ENCODE measurements at places on chromosomes 7 and 10.

DNA sequence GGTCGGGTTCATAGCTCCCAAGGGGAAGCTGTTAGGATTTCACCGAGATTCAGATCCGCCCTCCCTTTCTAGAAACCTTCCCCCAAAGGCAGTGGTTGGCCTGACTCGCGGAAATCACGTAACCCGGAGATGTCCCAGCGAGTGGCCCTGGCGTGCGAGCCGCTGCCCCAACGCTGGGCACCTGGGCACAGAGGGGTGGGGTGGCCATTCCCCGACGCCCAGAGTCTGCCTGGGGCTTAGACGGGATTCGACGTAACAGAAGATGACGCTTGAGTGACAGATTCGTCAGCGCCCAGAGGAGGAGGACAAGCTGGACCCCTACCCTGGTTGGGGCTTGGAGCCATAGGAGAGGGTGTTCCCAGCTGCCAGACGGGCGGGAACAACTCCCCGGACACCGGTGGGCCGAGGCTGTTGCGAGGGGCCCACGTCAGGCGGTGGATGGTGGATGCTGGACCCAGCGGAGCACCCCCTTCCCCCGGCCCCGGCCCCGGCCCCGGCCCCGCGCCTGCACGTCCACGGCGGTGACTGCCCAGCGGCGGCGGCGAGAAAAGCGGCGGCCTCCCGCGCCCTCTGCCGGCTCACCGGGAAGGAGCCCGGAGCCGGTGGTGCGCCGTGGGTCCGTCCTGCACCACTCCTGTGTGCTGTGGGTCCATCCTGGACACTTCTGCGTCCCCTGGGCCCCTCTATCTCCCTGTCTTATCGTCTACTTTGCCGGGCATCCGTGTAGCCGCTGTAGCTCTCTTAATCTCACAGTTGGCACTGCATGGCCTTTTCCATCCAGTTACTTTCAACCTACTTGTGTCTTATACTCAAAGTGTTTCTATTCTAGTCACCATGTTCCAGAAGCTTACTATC, 35.4 kb upstream of the KNDC1 start:
- DNase-seq, result no peak

DNA sequence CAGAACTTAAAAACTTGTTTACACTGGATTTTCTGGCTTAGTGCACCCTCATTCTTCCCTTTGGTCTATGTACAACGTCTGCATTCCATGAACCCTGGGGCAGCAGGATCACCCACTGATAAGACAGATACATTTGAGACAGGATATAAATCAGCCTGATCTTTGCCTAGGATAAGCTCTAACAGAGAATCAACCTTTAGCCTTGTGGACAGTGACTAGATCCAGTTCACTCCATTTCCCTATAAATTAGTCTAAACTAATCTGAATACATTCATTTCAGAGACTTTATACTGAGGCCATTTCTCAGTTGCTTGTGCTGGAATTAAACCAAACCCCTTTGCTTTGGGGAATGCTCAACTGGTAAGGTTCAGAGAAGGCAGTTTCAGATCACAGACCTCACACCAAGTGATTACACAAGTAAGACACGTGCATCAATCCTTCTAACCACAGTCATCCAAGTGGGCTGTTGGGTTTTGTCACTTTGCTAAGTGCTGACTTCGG, 639.8 kb upstream of the FZD8 start:
- no peak for DNase-seq

DNA sequence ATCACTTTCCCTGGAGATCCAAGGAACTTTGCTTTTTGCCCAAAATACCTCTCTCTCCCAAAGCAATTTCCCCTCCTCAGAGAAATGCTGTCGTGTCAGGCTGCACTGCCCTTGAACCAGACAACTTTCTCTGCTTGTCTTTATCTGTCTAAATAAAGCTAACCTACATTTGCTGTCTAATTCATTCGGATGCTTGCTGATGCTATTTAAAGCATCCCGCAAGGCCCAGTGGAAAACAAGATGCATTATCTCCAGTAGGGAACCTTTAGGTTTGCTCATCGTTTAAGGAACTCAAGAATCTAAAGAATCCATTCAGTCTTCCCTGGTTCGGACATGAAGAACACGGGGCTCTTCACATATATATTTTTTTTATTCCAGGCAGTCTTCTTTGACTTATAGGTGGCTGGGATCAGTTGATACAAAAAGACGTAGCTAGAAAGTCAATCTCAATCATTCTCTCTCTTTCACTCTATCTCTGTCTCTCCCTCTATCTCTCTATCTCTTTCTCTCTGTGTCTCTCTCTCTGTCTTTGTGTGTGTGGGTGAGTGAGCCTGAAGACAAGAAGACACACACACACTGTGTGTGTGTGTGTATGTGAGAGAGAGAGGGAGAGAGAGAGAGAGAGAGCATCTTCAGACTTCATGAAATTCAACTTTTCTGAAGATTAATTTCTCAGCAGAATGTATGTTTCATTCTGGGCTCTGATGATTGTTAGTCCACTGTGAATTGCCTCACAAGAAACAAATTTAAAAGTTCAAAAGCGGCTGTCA, 92.8 kb upstream of the MKLN1 start:
- DNase-seq, result no peak

GRCh38 chr10:52216852-52217251, 97.2 kb upstream of the DKK1 start:
- no peak for DNase-seq

- DNase-seq, result no peak
Observed at GRCh38 chr7:41858201-41858600, 155.3 kb upstream of the INHBA start.

- DNase-seq, result no peak
Observed at GRCh38 chr7:15862016-15862780, 175.7 kb upstream of the MEOX2 start.

- DNase-seq, result no peak
Observed at GRCh38 chr10:6363511-6363910, 160.8 kb downstream of the PFKFB3 start.

- no peak for DNase-seq
Observed at GRCh38 chr10:74333174-74333573, 182.2 kb downstream of the ADK start.

- DNase-seq, result no peak
Observed at GRCh38 chr10:72045586-72045985, 42.8 kb downstream of the SPOCK2 start.

- DNase-seq, result no peak
Observed at GRCh38 chr7:64888561-64888900, 14.5 kb upstream of the ZNF273 start.

DNA sequence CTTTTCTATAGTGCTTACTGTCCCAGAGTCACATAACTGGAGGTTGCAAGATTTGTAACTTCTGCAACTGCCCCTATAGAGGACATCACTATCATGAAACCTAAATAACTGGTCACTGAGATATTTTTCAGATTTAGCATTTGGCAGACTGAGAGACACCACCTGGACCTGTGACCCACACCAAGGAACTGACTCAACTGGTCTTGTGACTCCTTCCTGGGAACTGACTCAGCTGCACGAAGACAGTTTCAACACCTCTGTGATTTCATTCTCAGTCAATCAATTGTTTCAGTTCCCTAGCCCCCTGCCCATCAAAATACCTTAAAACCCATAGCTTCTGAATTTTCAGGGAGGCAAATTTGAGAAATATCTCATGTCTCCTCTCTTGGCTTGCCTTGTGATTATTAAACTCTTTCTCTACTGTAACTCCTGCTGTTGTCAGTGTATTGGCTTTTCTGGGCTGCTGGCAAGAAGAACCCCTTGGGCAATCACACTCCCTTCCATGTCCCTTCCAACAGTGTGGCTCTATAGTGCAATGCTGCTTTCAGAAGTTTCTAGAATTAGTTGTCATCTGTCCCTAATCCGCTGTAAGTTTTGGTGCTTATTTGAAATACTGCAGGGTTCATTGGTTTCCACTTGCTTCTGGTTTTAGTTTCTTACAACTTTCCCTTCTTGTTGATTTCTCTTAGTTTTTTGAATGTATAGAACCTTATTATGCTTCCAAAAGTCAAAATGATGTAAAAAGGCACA, 127.8 kb upstream of the ADCY1 start:
- DNase-seq, result no peak

DNA sequence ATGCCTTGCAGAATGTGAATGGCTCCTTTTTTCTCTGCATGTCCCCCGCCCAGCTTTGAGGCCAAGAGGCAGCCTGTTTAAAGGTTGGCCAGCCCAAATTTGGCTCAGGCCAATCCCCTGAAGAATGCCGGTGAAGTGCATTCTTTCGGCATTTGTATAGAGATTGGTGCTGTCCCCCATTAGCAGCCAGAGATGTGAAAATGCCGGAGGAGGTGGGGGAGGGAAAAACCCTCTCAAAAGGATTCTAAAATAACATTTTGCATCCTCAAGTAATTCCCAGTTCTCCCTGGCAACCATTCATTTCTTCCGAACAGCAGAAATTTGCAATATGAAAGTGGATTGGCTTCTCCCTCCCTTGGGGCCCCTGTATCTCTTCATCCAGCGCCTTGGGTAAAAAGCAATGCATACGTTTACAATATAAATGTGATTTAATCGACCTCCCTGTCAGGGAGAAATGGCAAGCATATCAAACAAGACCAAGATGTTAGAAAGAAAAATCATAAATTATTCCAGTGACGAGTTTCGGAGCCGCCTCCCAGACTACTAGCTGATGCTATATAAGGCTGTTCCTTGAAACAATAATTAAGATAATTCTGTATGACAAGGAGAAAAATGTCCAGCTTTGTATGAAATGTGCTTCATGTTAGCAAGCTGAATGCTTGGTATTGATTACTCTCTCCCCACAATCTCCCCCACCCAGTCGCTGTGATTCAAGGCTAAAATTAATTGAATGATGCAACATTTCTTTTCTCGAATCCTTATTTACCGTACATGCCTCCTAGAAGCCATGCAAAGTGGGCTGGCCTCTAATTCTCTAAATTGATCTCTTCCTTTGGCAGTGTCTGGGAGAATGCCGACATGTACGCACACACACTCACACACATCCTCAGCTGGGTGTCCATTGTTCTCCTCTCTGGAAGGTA, 323.7 kb downstream of the RPS24 start:
- no peak for DNase-seq

GRCh38 chr10:132654121-132654571, 116.6 kb downstream of the INPP5A start:
- no peak for DNase-seq

DNA sequence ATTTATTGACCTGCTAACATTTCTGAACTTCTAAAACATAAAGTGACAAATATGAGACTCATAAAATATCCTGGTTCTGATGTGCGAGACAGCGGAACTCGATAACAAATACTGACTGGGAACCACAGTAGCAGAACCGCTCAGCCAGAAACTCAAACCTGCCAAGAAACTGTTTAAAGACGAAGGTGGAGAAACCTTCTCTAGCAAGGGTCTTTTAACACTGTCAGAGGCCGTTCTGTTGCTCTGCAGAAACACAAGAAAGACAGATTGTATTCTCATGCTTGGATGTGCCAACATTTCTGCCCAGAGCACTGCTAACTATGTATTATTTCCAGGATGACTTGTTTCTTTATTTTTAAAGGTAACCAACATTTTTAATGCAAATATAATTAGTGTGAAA, 514.8 kb upstream of the ADARB2 start:
- no peak for DNase-seq

DNA sequence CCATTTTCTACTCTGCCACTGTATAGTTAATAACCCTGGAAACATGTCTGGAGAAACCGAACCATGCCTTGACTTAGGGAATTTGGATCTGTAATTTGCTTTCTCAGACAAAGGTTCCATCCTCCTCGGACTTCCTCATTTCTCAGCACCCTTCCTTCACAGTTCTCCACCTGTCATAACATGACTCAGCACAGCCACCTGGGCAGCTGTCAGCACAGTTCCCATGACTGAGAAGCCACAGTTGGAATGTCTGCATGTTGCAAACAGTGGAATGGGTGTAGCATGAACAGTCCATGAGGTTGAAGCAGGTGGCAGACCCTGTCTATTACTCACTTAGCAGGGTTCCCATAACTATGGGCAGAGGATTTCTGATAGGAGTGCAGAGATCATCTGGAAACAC, 634 bp upstream of the OR9A4 start:
- DNase-seq, result no peak

DNA sequence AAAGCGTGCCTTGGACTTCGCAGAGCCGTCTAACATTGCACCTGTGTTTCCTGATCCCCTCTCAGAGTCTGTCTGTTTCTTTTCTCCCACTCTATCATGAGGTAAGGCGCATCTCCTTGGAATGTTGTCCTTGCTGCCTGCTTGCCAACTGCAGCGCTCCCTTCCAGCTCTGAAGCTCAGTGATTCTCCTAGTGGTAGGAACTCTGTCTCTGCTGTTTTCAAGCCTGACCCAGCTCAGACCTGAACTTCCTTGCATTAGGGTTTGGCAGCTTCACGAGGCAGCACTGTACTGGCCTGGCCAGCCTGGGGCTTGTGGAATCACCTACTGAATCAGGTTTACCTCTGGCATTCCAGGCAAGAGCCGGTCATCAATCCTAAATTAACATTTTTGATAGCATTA, 123.9 kb downstream of the CREB5 start:
- DNase-seq, result no peak

DNA sequence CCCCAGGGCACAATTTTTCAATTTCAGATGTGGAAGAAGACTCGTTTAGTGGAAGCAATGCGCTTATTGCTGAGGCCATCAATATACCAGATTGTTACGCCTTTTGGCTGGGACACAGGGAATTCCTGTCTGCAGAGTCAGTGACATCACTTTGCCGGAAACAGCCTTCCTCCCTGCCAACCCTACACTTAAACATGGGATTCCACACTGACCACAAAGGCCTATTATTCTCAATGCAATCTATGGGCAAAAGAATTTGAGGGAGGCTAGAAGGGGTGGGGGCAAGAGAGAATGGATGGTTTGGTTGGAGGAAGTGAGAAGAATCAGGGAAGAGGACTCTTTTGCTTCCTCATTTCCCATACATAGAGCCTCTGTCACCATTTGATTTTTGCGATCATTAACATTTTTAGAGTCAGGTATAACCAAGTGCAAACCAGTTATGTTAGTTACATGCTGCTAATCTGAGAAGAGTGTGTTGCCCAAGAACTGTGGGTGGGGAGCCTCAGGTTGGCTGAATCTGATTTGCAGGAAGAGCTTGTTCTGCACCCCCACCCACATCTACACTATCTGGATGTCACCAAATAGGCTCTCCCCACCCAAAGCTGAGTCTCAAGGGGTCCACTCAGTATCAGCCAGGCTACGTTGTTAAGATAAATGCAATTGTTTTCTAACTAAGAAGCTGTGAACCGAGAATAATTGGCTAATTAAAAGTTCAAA, 58.2 kb downstream of the ENTPD1 start:
- no peak for DNase-seq

GRCh38 chr10:68074775-68075549, at the start of gene HERC4:
Gene HERC4 (minus strand): TSS chr10:68075283. CDS start chr10:68073108, 2,175 bp downstream.
- DNase-seq, result peak; percentile 67

GRCh38 chr7:14340393-14341074, 351.1 kb upstream of the ETV1 start:
- peak; percentile 80 for DNase-seq

GRCh38 chr10:3873728-3874461, 88.9 kb upstream of the KLF6 start:
- peak; percentile 14 for DNase-seq

GRCh38 chr10:35585356-35585755, 19.8 kb upstream of the GJD4 start:
- DNase-seq, result no peak
